ENCODE measurements at places on chromosomes 12 and 14. TPM values are rescaled to one million over a fixed set of nuclear protein-coding genes. Genes with fewer than 3 reads are reported as not detected.

The PDE3A gene
- polyA plus RNA-seq: 11.1 TPM

The TMEM233 gene
- polyA plus RNA-seq: 2.7 TPM

The ZNF891 gene
- 1.8 TPM for polyA plus RNA-seq

The TMTC2 gene
- 18.3 TPM for polyA plus RNA-seq

The CCDC196 gene
- polyA plus RNA-seq: not detected

The FGD4 gene
- polyA plus RNA-seq: 14.3 TPM

The FAM90A1 gene
- 0.80 TPM for polyA plus RNA-seq

The RPGRIP1 gene
- 1.9 TPM for polyA plus RNA-seq

The TPPP2 gene
- polyA plus RNA-seq: 0.28 TPM

The NELL2 gene
- polyA plus RNA-seq: 2.4 TPM

The KRT71 gene
- not detected for polyA plus RNA-seq

DNA sequence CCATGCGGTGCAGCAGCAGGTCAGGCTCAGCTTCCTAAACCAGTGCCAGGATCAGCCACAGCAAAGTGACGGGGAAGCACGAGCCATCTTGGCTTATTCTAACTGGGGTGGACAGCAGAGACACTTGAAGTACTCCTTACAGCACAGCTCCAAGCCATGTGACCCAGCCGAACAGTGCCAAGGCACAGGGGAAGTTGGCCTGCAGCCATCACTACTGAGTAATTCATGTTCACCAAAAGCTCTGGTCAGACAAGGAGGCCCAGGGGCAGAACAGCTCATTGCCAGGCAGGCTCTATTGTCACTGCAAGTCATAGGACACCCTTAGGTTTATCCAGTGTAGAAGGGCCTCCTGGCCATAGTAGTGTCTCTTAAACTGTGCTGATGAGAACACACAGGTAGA is 23.4 kb upstream of the SLC35F4 start:
- H3K27me3 ChIP-seq: no peaks in the 10 kb centered on the region
- no peaks in the 10 kb centered on the region for H3K36me3 ChIP-seq
- H3K27ac ChIP-seq: no peak overlapping the region

GRCh38 chr12:25992026-25992782 is 33.7 kb downstream of the RASSF8 start:
- DNase-seq: no peak
- H3K27me3 ChIP-seq: no peaks in the 10 kb centered on the region
- peaks cover 4% of the 10 kb centered on the region for H3K4me1 ChIP-seq
- no peaks in the 10 kb centered on the region for H3K36me3 ChIP-seq
- H3K27ac ChIP-seq: no peak overlapping the region

DNA sequence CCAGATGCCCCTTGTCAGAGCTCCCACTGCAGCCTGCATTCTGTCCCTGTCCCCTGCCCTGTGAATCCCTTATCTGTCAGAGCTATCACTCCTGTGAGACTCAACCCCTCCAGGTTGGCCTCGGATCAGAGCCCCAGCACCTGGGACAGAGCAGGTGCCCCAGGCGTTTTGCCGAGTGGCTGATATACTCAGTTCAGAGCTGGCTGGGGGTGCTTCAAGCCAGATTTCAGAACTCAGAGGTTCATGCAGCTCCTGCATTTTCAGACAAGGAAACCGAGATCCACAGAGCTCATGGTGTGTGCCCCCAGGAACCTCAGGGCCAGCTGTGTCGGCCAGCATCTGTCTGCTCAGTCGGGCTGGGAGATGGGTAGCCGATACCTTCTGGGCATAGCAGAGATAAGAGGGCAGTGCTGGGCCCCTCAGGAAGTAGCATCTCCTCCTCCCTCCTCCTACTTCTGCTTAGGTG is 228.0 kb upstream of the RTL1 start:
- no peaks in the 10 kb centered on the region for H3K36me3 ChIP-seq
- DNase-seq: no peak
- H3K27me3 ChIP-seq: peaks cover 9% of the 10 kb centered on the region
- no peak overlapping the region for H3K4me3 ChIP-seq
- H3K4me1 ChIP-seq: peaks cover 24% of the 10 kb centered on the region

- H3K4me1 ChIP-seq: peaks cover 7% of the 10 kb centered on the region
- no peak for DNase-seq
- H3K27me3 ChIP-seq: no peaks in the 10 kb centered on the region
- H3K36me3 ChIP-seq: no peaks in the 10 kb centered on the region
- no peak overlapping the region for H3K4me3 ChIP-seq
Measured at GRCh38 chr14:31941487-31941886, 135.6 kb upstream of the ARHGAP5 start.

DNA sequence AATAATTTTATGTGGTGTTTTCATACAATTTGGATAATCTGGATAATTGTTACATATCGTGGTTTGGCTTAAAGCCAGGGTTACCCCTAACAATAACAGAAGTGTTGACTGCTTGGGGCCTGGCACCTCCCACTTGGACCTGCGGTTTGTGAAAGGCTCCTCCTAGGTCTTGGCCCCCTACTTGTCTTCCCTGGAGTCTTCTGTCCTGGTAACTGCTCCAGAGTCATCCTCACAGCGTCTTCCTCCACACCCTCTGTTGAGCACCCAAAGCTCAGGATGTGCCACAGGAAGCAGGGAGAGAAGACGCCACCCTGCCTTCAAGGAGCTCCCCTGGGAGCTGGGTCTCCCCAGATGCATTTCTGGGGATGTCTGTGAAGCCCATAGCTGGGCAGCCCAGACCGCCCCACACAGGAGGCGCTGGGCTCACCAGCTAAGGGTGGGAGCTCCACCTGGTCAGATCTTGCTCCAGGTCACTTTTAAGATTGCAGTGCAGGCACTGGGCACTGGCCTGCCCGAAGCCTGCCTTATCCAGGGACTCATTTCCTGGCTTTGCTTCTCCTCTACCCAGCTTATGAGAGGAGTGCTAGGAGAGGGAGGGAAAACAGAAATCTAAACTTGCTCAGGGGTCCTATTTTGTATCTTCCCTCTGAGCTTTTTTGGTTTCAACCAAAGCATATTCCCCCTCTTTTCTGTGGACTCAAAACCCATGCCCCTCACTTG is 98.2 kb downstream of the ZFP36L1 start:
- H3K4me3 ChIP-seq: no peak overlapping the region
- H3K27me3 ChIP-seq: no peaks in the 10 kb centered on the region
- no peak for DNase-seq
- H3K4me1 ChIP-seq: peaks cover 33% of the 10 kb centered on the region
- H3K36me3 ChIP-seq: no peaks in the 10 kb centered on the region
- no peak overlapping the region for H3K27ac ChIP-seq

- no peak overlapping the region for H3K27ac ChIP-seq
- DNase-seq: no peak
- peaks cover 6% of the 10 kb centered on the region for H3K27me3 ChIP-seq
Measured at GRCh38 chr12:3115078-3115477, 37.9 kb downstream of the TSPAN9 start.

- no peaks in the 10 kb centered on the region for H3K4me1 ChIP-seq
- no peaks in the 10 kb centered on the region for H3K27me3 ChIP-seq
- H3K4me3 ChIP-seq: peak overlapping the region; percentile 68
- H3K36me3 ChIP-seq: no peaks in the 10 kb centered on the region
Measured at GRCh38 chr14:26598081-26598671, 343 bp upstream of the NOVA1 start.

- H3K4me3 ChIP-seq: no peak overlapping the region
- no peak for DNase-seq
- H3K36me3 ChIP-seq: no peaks in the 10 kb centered on the region
- peaks cover 2% of the 10 kb centered on the region for H3K27me3 ChIP-seq
- peaks cover 2% of the 10 kb centered on the region for H3K4me1 ChIP-seq
Measured at GRCh38 chr12:2409656-2410265, 357.0 kb downstream of the CACNA1C start.

GRCh38 chr14:105900398-105901160 is 374.2 kb downstream of the TMEM121 start:
- no peak for DNase-seq
- H3K4me1 ChIP-seq: no peaks in the 10 kb centered on the region
- no peaks in the 10 kb centered on the region for H3K27me3 ChIP-seq
- no peak overlapping the region for H3K4me3 ChIP-seq

DNA sequence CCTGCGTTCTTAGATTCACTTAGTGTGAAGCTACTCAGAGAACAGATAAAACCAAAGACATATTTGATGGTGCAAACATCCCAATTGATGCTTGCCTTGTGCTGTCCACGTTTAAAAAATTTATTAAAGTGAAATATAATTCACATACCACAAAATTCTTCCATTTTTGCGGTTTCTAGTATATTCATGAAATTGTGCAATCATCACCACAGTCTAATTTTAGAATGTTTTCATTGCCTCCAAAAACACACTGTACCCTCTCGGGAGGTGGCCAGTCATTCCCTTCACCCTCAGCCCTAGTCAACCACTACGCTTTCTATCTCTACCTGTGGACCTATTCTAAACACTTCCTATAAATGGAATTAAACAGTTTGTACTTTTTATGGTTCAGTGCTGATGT is 1109.2 kb downstream of the FLRT2 start:
- no peaks in the 10 kb centered on the region for H3K36me3 ChIP-seq
- H3K4me1 ChIP-seq: no peaks in the 10 kb centered on the region
- no peak overlapping the region for H3K27ac ChIP-seq

DNA sequence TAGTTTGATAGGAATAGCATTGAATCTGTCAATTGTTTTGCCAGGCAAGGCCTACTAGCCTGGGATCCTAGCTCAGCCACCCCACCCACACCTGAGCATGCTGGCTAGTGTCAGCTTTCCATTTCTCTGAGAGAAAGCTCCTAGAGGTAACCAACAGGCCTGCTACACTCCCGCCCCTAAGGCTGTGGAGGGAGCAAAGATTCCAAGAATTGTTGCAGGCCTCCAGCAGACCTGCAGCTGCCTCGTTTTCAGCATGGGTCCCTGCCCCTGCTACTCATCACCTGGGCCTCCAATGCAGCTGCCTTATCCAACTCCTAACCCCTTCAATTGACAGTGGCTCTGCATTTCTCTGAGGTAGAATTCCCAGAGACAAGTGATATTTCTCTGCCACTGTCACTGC is 852.4 kb upstream of the MDGA2 start:
- no peak overlapping the region for H3K27ac ChIP-seq
- no peaks in the 10 kb centered on the region for H3K36me3 ChIP-seq

GRCh38 chr14:104746934-104747481 is 5.9 kb upstream of the SIVA1 start:
- DNase-seq: peak; percentile 59
- H3K27ac ChIP-seq: no peak overlapping the region
- H3K4me1 ChIP-seq: peaks cover 34% of the 10 kb centered on the region
- H3K4me3 ChIP-seq: no peak overlapping the region

DNA sequence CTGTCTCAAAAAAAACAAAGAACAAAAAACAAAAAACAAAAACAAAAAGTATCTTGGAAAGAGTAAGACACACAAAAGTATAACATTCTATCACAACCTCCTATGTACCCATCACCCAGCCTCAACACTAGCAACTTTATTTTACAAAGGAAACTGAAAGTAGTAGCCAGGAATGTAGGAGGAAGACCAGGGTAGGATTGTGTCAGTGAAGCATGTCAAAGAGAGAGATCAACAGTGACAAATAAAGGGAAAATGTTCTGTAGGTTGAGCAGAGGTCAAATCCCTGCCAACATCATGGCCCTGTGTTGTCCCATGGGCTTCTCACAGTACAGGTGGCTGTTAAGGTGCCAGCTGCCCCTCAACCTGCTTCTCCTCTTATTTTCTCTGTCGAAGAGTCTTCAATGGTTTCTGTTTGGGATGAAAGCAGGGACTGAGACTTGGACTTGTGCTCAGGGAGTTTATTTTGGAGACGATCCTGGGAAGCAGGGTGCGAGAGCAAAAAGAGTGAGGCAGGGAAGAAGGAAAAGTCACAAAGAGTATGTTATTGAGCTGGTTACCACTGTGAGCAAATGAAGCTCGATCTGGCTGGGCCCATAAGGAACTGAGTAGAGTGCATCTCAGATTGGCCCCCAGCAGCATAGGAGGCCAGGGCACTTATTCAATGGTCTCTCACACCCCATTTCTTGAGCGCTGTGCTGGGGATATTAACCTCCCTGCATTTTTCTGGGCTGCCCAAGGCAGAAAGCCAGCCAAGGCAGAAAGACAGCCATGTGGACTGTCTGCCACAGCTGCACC is 29.4 kb upstream of the CTDSP2 start:
- DNase-seq: no peak
- H3K4me1 ChIP-seq: peaks cover 2% of the 10 kb centered on the region
- no peaks in the 10 kb centered on the region for H3K27me3 ChIP-seq
- H3K36me3 ChIP-seq: no peaks in the 10 kb centered on the region
- no peak overlapping the region for H3K4me3 ChIP-seq
- H3K27ac ChIP-seq: no peak overlapping the region

- H3K36me3 ChIP-seq: no peaks in the 10 kb centered on the region
- H3K4me3 ChIP-seq: no peak overlapping the region
- H3K4me1 ChIP-seq: peaks cover 17% of the 10 kb centered on the region
- no peaks in the 10 kb centered on the region for H3K27me3 ChIP-seq
- DNase-seq: peak; percentile 89
Measured at GRCh38 chr12:93990832-93991803, 157.3 kb upstream of the PLXNC1 start.

DNA sequence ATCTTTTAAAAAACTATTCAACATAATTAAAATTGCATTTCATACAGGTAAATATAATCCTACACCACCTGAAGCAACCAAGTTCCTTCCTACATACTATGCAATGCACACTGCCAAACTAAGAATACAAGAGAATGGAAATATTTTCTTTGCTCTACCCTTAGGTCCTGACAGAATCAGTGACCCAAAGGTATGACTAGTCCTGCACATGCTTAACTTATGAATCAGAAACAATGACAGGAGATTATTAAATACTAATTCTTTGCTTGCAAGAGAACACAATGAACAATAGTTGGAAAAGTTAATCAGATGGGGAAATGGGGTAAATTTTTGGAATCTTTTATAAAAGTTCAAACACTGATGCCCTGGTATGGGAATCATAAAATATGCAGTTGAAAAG is 220.1 kb downstream of the SOX5 start:
- DNase-seq: no peak
- no peaks in the 10 kb centered on the region for H3K4me1 ChIP-seq
- H3K4me3 ChIP-seq: no peak overlapping the region
- no peaks in the 10 kb centered on the region for H3K36me3 ChIP-seq
- H3K27me3 ChIP-seq: no peaks in the 10 kb centered on the region

DNA sequence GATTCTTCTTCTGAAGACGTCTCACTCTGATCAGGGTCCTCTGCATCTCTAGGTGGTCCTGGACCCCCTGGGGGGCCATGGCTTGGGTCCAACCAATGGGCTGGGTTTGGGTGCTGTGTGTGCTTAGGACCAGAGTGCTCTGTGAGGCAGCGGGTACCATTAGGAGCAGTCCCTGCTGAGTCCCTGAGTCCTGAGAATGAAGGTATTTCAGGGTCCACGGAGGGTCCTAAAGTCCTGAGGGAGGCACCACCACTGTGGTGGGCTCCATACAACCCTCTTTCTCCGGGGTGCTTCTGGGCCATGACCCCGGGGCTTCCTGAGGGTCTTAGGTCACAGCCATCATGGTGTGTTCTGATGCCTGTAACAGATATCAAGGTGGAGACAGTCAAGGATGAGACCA is 1.0 kb downstream of the DNAJC14 start:
- no peaks in the 10 kb centered on the region for H3K27me3 ChIP-seq
- peak overlapping the region; percentile 86 for H3K27ac ChIP-seq
- DNase-seq: no peak
- H3K36me3 ChIP-seq: peaks cover 14% of the 10 kb centered on the region
- H3K4me3 ChIP-seq: no peak overlapping the region
- H3K4me1 ChIP-seq: peaks cover 38% of the 10 kb centered on the region

- H3K27me3 ChIP-seq: peaks cover 6% of the 10 kb centered on the region
- no peak overlapping the region for H3K27ac ChIP-seq
- H3K4me3 ChIP-seq: no peak overlapping the region
- H3K4me1 ChIP-seq: peaks cover 10% of the 10 kb centered on the region
- DNase-seq: peak; percentile 23
Measured at GRCh38 chr12:131230340-131231031, 276.8 kb downstream of the ADGRD1 start.

GRCh38 chr12:53757101-53757770 is 5.5 kb upstream of the CISTR start:
- H3K4me3 ChIP-seq: no peak overlapping the region
- peaks cover 74% of the 10 kb centered on the region for H3K27me3 ChIP-seq
- H3K36me3 ChIP-seq: no peaks in the 10 kb centered on the region
- no peak overlapping the region for H3K27ac ChIP-seq
- peaks cover 16% of the 10 kb centered on the region for H3K4me1 ChIP-seq
